ENCODE measurements at places on chromosomes 16 and 17. TPM values are rescaled to one million over a fixed set of nuclear protein-coding genes. Genes with fewer than 3 reads are reported as not detected.

SLC35G6 gene
- not detected for total RNA-seq

- H3K36me3 ChIP-seq: no peaks in the 10 kb centered on the region
- H3K4me3 ChIP-seq: no peak overlapping the region
- peaks cover 23% of the 10 kb centered on the region for H3K4me1 ChIP-seq
- H3K27me3 ChIP-seq: no peaks in the 10 kb centered on the region
These were observed 45.3 kb downstream of the WNT3 start for GRCh38 chr17:46773221-46773605.

GRCh38 chr17:1083451-1084187 is 86.7 kb downstream of the TIMM22 start:
- peaks cover 63% of the 10 kb centered on the region for H3K4me1 ChIP-seq
- peaks cover 9% of the 10 kb centered on the region for H3K36me3 ChIP-seq
- DNase-seq: peak; percentile 20
- H3K27me3 ChIP-seq: no peaks in the 10 kb centered on the region
- H3K4me3 ChIP-seq: no peak overlapping the region
- H3K27ac ChIP-seq: peak overlapping the region; percentile 84

C16orf92 gene
- total RNA-seq: not detected

- no peaks in the 10 kb centered on the region for H3K36me3 ChIP-seq
- no peak overlapping the region for H3K4me3 ChIP-seq
- no peaks in the 10 kb centered on the region for H3K27me3 ChIP-seq
These were observed 8.1 kb downstream of the ZC3H7A start for GRCh38 chr16:11788914-11789313.

GRCh38 chr16:69709456-69710084 is 16.8 kb downstream of the NQO1 start:
- no peak for DNase-seq

DNA sequence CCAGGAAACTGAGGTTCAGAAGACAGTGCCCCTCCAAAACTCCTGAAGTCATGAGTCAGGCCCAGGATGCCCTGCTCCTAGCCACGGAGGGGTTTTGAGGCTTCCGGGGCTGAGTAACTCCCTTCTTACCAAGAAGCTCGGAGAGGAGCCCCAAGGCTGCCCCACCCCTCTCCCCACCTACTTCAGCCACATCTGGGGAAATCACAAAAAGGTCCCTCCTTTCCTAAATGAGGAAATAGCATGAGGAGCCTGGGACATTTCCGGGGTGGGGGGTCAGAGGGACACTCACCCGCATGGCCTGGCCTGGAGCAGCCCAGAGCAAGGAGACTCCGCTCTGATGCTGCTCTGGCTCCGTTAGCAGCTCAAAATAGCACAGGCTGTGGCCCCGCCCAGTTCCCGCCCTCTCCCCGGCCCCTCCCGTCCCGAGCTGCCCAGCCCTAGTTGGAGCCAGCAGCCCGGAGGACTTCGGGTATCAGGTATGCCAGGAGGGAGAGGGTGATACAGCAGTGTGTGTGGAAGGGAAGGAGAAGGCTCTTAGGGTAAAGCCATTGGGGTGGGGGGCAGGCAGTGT is 40.1 kb downstream of the MYO18A start:
- DNase-seq: peak; percentile 90
- H3K36me3 ChIP-seq: no peaks in the 10 kb centered on the region
- no peak overlapping the region for H3K4me3 ChIP-seq
- H3K27me3 ChIP-seq: no peaks in the 10 kb centered on the region

DNA sequence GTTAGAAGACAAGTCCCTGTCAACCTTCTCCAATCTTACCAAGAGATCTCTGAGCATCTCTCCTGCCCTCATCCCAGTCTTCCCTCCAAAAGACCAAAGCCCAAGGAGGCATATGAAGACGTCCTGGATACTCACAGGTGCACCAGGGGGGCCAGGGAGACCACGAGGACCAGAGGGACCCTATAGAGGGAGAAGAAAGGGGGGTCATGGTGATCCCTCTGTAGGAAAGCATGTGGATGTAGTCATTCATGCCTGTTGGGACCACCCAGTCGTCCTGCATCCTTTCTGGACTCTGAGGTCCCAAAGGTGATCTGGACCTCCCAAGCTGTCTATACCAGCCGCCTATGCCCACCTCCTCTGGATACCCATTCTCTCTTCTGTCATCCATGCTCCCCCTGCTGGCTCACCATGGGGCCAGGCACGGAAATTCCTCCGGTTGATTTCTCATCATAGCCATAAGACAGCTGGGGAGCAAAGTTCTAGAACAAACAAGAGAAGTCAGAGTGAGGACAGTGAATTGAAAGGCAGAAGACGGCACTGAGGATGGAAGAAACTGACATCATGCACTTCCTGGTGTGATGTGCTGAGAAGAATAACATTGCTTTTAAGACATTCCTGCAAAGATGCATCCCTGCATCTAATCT is 3.3 kb downstream of the COL1A1 start:
- no peak overlapping the region for H3K4me3 ChIP-seq
- DNase-seq: peak; percentile 49
- peaks cover 17% of the 10 kb centered on the region for H3K36me3 ChIP-seq
- peaks cover 3% of the 10 kb centered on the region for H3K4me1 ChIP-seq
- H3K27me3 ChIP-seq: peaks cover 21% of the 10 kb centered on the region

GRCh38 chr16:69133373-69133954 is 1.0 kb downstream of the UTP4 start:
- DNase-seq: no peak
- peak overlapping the region; percentile 99 for H3K4me3 ChIP-seq
- H3K27ac ChIP-seq: no peak overlapping the region
- peaks cover 20% of the 10 kb centered on the region for H3K36me3 ChIP-seq
- peaks cover 9% of the 10 kb centered on the region for H3K4me1 ChIP-seq

- no peak overlapping the region for H3K4me3 ChIP-seq
- DNase-seq: no peak
- no peak overlapping the region for H3K27ac ChIP-seq
- H3K4me1 ChIP-seq: no peaks in the 10 kb centered on the region
- no peaks in the 10 kb centered on the region for H3K27me3 ChIP-seq
These were observed 106.2 kb downstream of the BRIP1 start for GRCh38 chr17:61757168-61757567.

NOMO2 gene
- 111 TPM for total RNA-seq

GRCh38 chr16:9225527-9226316 is 134.3 kb downstream of the HAPSTR1 start:
- no peaks in the 10 kb centered on the region for H3K27me3 ChIP-seq
- no peak for DNase-seq
- H3K36me3 ChIP-seq: no peaks in the 10 kb centered on the region

Data from adrenal gland (tissue), 19 donors.